ENCODE measurements at places on chromosomes 16 and 17.

DNA sequence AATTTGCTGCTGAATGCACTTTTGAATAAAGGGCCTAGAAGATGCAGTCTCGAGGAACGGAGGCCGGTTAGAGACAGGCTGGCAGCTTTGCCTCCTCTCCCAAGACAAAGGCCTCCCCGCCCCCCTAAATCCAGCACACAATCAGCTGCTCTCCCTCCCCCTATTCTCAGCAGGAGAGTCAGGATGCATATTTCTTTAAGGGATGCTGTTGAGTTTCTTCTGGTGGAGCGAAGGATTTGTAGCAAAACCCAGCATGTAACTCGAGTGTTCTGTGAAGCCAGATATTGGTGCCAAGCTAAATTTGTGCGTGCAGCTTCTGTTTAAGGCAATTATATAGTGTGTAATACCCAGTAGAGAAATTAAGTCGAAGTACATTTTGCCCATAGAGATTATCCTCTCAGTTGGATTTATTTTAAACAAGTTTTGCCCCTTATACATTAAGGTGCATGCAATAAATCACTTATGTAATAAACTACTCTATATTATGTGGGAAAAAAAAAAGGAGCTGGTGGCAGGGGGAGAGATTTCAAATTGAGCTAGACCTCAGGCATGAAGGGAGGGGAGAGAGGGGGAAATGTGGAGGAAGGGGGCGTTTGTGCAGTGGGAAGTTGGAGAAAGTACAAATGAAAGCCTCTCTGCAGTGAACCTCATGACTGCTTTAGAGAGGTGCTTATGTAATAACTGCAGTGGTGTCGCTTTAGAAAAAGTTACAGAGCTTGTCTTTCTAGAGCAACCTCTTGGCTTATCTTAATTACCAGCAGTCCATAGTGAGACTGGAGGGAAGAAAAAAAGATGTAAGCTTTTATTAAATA is 599.2 kb downstream of the MAF start:
- no peak for DNase-seq

DNA sequence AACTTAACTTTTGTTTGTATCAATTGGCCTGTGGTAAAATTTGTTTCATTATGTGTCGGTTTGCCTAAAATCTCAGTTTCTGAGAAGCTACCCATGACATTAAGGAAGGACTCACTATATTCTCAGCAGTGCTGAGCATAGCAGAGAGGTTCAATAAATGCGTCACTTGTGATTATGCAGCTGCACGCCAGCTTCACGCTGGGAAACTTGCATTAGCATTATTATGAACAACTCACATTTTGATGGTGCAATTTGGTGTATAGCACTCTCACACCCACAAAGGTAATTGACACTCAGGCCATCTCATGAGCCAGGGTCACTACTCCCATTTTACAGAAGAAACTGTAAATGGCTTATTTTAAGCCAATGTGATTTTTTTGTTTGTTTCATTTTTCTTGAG is 80.6 kb upstream of the SALL1 start:
- no peak for DNase-seq

GRCh38 chr16:49799172-49799571 is 56.7 kb downstream of the ZNF423 start:
- no peak for DNase-seq

GRCh38 chr16:17426451-17426850 is 44.3 kb downstream of the XYLT1 start:
- DNase-seq, result no peak

- no peak for DNase-seq
These were observed 49.8 kb upstream of the USP7 start for GRCh38 chr16:9013508-9013864.

DNA sequence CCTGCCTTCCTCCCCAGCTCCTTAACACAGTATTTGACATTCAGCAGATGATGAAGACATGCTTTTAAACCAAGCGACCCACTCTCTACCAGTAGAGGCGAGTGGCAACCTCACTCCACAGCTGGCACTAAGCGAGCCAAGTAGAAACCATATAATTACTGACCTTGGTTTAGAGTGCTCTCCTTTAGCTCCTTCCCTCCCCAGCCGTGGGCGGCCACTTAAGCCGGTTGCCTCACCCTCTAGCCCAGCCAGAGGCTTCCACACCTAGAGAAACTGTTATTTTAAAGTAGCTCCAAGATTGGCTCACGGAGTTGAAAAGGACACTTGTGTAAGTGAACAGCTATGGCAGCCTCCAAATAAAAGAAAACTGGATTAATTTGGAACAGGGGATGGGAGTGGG is 109.1 kb upstream of the CRHR1 start:
- DNase-seq, result no peak

GRCh38 chr16:70419384-70420327 is 19.2 kb downstream of the ST3GAL2 start:
- no peak for DNase-seq

- no peak for DNase-seq
These were observed 44.4 kb downstream of the EEF2K start for GRCh38 chr16:22250522-22250921.

- no peak for DNase-seq
These were observed 72.3 kb upstream of the CCL1 start for GRCh38 chr17:34435182-34435928.

- DNase-seq, result no peak
These were observed 1.1 kb downstream of the KATNB1 start for GRCh38 chr16:57736419-57737351.

GRCh38 chr16:28975158-28975599 is 601 bp downstream of the SPNS1 start:
- no peak for DNase-seq

DNA sequence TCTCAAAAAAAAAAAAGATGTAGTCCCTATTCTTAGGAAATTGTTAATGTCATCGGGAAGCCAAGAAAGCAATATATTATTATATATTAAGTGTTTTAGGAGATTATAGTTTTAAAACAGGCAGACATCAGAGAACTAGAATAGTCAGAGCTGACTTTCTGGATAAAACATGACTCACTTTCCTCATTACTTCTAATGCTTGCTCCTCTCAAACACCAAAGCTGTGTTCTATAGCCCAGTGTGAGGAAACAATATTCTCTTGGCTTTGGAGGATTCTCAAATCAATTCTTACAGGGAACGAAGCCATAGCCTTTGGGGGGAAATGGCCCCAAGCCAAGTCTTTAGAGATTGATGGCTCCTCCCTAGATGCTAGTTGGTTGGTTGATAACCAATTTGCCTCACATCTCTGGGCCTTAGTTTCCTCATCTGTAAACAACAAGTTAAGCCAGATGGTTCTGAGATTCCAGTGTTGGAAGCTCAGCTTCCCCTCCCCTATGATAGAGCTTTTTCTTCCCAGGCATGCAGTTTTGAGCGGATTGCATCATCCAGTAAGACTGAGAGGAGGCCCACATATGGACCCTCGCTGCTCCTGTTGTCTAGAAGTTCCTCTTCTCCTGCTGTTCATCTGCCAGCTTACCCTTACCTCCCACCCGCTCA is 12.4 kb downstream of the NMT1 start:
- no peak for DNase-seq

DNA sequence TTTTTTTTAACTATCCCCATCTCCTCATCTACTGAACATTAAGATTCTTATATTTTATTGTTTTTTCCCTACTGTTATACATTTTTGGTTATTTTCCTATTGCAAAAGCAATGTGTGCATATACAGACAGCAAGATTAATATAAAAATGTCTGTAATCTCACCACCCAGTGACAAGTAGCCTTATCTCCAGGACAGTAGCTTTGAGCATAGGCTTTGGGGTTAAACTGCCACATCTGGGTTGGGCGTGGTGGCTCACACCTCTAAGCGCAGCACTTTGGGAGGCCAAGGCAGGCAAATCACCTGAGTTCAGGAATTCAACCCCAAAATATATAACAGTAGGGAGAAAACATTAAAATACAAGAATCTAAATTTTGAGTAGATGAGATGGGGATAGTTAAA is 27.4 kb upstream of the SSTR2 start:
- no peak for DNase-seq

DNA sequence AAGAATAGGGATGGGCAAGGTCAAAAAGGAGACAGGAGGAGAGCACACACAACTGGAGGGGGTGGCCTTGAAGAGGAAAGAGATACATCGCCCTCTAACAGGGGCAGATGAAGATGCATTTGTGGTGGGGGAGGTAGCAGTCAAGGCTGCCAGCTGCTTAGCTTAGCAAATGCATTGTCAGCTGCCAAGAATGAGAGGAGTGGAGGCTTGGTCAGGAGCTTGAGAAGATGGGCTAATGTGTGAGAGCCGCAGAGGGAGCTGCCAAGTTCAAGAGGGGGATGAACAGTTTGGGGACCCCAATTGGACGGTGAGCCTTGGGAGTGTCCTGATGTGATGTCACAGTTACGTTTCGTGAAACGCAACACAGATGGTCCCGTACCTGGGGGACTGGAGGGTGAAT is 28.9 kb upstream of the GNA13 start:
- no peak for DNase-seq

- DNase-seq, result no peak
These were observed 3.9 kb upstream of the EFTUD2 start for GRCh38 chr17:44903012-44903685.

GRCh38 chr16:24430954-24431760 is 108.2 kb upstream of the RBBP6 start:
- no peak for DNase-seq

- DNase-seq, result no peak
These were observed 33.1 kb upstream of the DDX52 start for GRCh38 chr17:37676115-37676925.

GRCh38 chr17:50931144-50931908 is 65.2 kb upstream of the TOB1 start:
- peak; percentile 79 for DNase-seq

GRCh38 chr17:10094797-10095196 is 103.6 kb downstream of the GAS7 start:
- no peak for DNase-seq

- no peak for DNase-seq
These were observed 148.2 kb downstream of the IRX5 start for GRCh38 chr16:55078699-55079410.

DNA sequence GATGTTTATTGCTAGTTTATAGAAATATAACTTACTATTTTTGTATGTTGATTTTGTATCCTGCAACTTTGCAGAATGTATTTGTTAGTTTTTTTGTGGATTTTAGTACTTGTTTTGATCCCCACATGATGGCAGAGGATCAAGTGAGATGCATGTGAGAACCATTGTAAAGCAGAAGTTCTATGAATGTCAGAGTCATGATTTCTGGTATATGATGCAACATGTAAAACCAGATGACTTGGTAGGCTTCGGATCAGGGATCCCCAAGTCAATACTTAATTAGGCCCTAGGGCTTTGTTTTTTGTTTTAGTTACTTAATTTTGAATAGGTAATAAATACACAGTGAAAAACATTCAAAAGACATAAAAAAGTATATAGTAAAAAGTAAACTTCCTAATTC is 45.8 kb downstream of the ESRP2 start:
- DNase-seq, result no peak

- DNase-seq, result no peak
These were observed 35.2 kb downstream of the ARHGAP23 start for GRCh38 chr17:38463451-38463858.

DNA sequence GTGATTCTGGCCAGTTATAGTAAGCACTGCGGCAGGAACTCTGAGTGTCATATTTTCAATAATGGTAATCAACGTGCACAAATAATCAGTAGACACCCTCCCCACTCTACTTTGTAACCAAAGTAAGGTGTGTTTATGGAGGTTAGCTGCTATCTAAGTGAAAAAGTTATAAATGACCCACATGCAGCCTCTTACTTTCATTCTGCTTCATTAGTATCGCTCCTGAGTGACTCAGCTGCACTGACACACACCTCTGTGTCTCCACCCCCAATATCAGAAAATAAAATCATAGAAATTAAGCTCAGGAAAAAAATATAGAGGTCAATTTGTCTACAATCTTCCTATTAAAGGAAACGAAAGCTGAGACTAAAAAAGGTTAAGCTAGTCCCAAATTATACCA is 64.1 kb upstream of the TRAP1 start:
- no peak for DNase-seq

- DNase-seq, result no peak
These were observed 24.9 kb downstream of the ANKFN1 start for GRCh38 chr17:56178203-56178602.

GRCh38 chr16:69435977-69436820 is 11.8 kb downstream of the CYB5B start:
- no peak for DNase-seq

GRCh38 chr16:75701361-75701760 is at the start of gene DUXB:
DUXB (minus strand) TSS chr16:75701461; CDS start chr16:75701418, 43 bp downstream.
- no peak for DNase-seq

DNA sequence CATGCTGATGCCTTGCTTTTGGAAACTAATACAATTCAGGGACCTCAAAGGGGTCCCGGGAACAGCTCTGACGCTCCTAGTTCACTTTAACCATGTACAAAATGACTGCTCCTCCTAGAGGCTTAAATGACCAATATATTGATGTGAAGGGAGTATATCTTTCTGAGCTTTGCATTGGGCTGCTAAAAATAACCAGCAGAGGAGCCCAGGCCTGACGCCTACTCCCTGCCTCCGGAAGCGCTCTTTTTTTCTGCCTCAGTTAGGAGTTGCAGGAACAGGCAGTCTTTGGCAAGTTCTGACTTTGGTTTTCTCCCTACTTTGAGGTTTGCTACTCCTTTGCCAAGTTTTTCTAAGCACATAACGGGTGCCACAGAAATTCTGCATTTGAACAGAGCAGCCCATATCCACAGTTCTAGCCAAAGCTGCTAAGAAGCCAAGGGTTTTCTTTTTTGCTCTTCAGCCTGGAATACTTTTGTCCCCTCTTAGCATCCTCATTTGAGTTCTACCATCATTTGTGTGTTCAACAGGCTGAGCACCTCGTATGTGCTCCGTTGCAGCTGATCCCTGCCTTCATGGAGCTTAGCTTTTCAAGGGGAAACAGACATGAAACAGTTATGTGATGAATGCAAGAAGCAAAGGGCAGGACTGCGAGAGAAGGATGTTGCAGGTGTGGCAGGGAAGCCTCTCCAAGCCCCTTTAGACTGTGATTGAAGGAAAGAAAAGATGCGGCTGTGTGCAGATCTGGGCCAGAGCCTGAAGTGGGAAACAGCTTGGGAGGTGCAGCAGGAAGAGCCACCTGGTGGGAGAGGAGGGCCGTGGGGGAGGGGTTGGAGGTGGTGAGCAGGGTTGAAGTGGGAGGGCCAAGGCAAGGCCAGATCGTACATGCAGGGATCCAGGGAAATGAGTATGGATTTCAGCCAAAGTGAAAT is 2.8 kb upstream of the NAGPA start:
- DNase-seq, result no peak

DNA sequence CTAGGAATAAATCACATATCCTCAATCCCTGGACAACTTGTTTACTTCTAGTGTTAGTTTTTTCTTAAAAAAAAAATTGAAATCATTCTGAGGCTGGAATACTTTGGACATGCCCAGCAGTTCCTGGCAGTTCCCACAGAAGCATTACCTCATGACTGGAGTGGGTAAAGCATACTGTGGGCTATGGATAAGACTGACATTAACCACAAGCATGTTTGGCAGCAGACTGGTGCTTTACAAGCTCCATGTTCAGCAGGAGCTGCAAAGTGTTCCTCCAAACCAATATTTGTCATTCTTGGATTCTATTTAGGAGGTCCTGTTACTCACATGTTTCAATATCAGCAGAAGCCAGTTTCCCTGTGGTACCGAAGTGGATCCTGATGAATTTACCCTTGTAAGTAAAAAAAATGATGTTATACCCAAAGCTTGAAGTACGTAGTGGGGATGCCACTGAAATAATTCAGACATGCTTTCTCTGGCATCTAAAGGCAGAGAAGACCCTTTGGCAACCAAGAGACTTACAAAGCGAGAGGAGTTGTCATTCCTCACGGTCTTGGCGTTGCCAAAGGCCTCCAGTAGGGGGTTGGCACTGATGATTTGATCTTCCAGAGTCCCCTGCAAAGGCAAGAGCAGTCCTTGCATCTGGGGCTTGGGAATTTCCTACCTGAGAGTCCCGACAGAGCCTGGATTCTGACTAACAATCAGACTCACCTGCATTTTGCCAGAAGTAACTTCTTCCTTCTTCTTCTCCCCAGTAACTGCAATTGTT is 4.9 kb downstream of the MYH1 start:
- no peak for DNase-seq
